NCI-H510A treated with DMSO at 0.1 percent for 48 hours (cell line): ENCODE measurements at places on chromosomes 11 and 22.

DNA sequence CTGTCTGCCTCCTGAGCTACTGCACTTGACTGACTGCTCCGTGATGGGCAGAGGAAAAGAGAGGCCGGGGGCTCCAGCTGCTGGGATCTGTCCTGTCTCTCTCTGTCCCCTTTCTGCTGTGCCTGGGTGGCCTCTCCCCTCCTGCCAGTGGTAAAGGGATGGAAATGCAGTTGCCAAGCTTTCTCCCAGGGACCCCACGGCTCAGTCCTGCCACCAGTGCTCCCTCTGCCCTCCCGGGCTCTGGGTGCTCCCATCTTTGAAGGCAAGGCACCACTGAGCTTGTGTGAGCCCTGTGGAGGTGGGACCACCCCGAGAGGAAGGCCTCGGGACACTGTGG, 32.0 kb downstream of the NADSYN1 start:
- DNase-seq: no peak

DNA sequence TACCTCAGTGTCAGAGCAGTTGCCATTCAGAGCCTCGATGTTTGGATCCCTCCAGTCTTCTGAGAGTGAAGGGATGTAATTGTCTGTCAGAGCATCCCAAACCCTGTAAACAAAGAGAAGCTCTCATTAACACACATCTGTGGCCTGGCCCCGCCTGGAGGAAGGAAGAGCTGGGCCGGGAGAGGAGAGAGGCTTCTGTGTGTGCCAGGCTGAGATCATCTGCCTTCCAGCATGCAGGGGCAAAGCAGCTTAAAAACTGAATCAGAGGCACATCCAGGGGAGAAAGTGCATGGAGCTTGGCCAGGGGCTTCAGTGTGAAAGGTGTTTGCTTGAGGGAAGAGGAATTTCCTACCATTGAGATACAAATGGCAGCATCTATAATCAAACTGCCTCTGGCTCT, 14.5 kb downstream of the FEZ1 start:
- DNase-seq: no peak

DNA sequence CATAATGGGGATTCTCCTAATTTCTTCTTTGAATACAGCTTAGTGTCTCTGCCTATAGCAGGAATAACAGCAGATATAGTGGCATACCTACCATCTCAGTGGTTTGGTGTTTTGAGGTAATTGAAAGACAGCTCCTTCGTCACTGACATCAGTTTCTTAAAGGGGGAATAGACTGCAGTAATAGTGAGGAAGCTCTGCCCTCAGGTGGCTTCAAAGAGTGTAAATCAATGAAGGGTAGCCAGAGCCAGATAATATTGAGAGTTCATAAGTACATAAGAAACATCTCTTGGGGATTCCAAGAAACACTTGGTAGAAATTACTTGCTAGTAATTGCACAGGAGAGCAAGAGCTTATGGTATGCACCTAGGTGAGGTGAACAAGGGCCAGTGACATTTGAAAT, 4.4 kb downstream of the OR6M1 start:
- DNase-seq: no peak

- DNase-seq: no peak
Measured at GRCh38 chr11:70637949-70638583, 239.7 kb downstream of the CTTN start.

GRCh38 chr22:30009478-30009877, 70.8 kb upstream of the HORMAD2 start:
- no peak for DNase-seq

- no peak for DNase-seq
Measured at GRCh38 chr11:42593441-42593840, 718.4 kb upstream of the API5 start.

GRCh38 chr22:44795701-44796630, 43.6 kb downstream of the ARHGAP8 start:
- DNase-seq: no peak

DNA sequence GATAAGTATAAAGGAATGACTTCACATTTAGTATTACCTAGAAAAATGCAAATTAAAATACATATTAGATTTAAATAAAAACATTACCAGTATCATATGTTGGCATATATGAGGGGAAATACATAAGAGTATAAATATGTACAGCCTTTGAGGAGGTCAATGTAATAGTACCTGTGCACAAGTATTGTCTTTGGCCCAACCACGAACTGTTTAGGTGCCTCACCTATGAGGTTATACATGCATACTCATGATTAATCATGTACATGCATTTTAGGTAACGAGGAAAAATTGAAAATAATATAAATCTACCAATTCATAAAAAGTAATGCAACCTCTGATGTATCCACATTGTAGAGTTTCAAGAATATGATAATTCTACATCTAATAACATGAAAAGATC, 909.8 kb downstream of the METTL15 start:
- DNase-seq: no peak

DNA sequence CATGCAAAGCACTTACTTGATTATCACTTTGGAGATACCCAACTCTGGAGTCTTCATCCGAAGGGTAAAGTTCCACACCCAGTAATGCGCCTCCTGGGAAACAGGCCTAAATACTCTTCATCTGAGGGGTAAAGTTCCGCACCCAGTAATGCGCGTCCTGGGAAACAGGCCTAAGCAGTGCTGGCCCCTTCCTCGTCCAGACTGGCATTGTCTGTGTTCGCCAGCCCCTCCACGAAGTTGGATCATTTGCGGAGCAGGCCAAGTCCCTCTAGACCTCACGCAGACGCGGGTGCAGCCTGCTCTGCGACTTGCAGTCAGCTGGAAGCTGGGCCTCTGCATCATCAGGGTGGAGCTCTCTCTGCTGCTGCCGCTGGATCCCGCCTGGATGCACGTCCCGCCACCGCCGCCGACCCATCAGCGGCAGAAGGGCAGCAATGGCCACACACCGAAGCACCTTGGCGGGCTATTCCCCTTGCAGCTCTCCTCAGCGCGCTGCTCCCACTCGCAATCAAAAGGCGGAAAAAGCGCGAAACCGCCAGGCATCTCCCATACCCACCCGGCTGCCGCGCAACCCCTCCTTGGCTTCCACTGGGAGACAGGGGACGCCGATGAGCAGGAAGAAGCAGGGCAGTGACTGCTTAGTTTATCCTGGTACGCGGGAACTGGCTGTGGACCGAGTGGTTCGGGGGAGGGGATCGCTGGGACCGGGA, 34.1 kb upstream of the GLYATL1 start:
- DNase-seq: no peak

GRCh38 chr11:125079151-125079877, 16.2 kb downstream of the SLC37A2 start:
- no peak for DNase-seq
